Activated CD8-positive, alpha-beta memory T cell treated with anti-CD3 and anti-CD28 coated beads for 48 hours (primary cell): ENCODE measurements at places on chromosomes 6 and 20.

DNA sequence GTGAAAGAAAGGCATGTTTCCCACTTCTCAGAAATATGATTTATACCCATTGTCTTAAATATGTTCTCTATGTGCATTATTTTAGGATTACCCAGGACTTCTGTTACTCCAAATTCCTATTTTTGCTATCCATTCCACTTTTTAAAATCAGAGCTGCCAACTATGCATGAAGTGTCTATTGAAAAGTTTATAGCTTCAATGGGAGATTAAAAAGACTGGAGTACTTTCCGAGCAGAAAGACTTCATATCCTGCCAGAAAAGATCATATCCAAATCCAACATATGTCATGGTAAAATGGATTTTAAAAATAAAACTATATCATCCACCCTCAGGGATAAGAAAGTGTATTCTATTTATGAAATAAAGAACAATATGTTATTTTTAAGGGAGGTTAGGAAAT is 212.7 kb downstream of the COL12A1 start:
- DNase-seq, result no peak

DNA sequence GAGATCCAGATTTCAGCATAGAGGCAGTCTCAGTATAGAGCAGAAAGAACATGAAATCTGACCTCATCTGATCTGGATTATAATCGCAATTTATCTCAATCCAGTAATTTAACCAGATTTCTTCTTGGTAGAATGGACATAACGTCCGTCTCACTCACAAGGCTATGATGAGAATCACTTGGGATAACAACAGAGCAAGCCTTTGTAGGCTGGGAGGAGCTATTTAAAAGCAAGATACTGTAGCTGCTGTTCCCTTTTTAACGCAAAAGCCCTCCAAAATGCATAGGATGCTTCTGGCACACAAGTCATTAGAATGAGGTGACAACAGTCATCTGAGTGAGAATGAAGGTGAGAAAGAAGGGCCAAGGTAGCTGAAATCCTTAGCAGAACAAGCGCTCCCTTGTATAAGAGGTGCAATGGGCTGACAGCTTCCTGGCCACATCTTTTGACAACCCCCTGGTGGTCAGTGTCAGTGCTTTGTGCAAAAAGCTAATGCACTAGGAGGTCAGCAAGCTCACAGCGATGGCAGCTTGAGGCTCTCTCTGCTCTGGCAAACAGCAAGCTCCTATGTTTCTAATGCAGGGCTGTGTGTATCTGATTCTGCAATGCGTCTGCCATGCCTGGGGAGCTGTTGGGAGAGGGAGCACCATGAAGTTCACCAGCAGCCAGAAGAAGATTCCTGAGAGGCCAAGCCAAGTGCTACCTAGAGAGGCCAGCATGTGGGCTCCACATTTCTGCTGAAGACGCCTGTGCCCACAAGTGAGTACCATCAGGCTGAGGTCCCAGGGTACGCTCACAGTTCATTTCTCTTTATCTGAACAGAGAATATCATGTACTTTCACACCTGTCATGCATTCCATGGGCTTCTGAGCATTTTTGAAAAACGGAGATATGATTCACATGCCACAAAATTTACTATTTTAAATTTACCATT is 16.2 kb downstream of the METTL24 start:
- no peak for DNase-seq

DNA sequence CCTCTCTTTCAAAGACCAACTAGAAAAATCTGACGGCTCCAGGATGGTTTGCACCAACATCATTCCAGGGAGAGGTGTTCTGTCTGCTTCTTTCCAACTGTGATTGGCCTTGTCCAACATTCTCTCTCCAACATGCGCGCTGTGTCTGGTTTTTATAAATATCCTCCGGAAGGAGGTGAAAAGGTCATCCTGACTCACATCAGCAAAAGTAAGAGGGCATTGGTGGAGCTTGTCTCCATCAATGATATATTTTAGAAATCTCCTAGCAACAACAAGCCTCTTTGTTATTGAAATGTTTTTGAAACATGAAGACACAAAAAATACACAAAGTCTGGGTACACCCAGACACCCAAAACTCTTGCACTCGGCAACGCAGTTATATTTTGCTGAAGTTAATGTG is 475.3 kb upstream of the JARID2 start:
- no peak for DNase-seq

DNA sequence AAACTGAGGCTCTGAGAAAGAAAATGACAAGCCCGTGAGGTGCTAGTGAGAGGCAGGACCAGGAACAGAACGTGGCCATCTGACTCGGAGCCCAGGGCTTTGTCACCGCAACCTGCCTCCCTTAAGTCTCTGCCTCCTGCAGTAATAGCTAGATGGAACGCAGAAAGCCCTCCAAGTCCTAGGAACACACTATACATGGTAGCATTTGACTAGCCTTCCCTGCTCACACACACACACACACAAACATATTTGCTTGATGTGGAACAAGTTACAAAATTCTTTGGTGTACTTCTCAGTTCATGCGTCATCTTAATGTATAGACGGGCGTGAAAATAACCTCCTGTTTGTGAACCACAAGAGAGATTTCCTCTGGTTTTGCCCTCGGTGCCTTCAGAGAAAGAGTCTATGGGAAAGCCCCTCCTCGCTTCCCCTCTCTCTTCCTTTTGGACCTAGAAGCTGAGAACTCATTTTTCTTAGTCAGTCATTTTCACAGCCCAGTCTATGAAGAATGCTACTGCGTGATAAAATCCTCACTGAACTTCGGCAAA is 38.8 kb downstream of the C6orf52 start:
- no peak for DNase-seq

- no peak for DNase-seq
Measured at GRCh38 chr20:58458342-58459057, 56.7 kb downstream of the APCDD1L start.
